ENCODE measurements at places on chromosomes 4 and X.
A peak's percentile ranks its signal among the peaks of the same experiment; 100 is the strongest.

DNA sequence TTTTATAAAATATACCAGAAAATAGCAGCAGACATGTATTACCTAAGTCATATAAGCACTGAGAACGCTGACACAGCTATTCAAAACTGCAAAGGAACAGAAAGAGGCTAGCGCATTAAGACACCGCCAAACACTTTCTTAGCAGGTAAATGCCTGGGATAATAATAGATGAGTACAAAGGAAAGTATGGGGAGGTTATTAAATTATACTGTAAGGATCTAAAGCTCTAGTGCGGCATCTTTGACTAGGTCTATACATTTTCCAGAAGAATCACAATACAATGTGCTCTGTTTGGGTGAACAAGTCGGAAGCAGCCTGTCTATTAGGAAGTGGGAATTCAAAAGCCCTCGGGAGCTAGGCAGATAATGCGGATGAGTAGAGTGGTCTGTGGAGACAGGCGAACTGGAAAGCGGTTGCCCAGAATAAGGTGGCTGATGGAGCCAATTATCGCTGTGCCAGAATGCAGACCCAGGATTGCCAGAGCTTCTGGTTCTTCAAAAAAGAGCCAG lies 443.6 kb upstream of the TENM3 start:
- no peak for DNase-seq

- peak; percentile 36 for DNase-seq
These were observed 9.6 kb upstream of the TMA16 start for GRCh38 chr4:163484906-163485305.

- DNase-seq: no peak
These were observed 47.5 kb downstream of the RAPGEF2 start for GRCh38 chr4:159150396-159150795.

- DNase-seq: no peak
These were observed 73.9 kb downstream of the HDAC8 start for GRCh38 chrX:72498782-72499181.

- DNase-seq: no peak
These were observed 146.9 kb downstream of the STIM2 start for GRCh38 chr4:27007507-27007906.

- no peak for DNase-seq
These were observed 45.9 kb downstream of the WDFY3 start for GRCh38 chr4:84920617-84921016.

DNA sequence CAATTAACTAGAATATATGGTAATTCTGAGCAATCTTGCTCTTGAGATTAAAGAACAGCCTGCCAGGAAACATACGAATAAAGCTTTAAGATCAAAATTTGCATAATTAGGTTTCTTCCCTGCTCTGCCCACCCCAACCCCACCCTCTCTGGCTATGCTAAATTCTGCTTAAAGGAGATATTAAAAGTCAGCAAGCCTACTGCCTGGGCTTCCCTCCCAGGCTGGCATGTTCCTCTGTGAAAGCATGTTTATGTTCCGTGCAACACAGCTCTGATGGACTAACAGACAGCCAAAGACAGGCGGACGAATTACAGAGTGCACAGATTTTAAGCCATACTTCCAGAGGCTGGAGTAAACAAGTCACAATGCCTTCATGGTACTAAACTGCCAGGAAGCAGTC lies 28.4 kb downstream of the CD99L2 start:
- no peak for DNase-seq

- DNase-seq: no peak
These were observed 36.8 kb upstream of the SPANXN2 start for GRCh38 chrX:143757375-143757774.

GRCh38 chr4:114343015-114343414 lies 255.6 kb upstream of the UGT8 start:
- no peak for DNase-seq

DNA sequence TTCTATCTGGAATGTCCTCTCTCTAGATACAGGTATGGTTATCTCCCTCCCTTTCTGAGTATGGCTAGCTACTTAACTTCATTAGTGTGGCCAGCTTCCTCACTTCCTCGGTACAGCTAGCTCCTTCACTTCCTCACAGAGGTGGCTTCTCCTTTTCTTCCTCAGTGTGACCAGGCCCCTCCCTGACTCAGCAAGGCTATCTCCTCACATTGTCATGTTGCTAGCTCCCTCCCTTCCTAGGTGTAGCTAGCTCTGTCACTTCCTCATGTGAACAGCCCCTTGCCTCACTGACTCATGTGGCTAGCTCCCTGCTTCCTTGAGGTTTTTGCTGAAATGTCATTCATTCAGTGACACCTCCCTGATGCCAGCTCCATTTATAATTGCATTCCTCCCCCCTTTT lies 67.3 kb upstream of the DDIT4L start:
- no peak for DNase-seq

DNA sequence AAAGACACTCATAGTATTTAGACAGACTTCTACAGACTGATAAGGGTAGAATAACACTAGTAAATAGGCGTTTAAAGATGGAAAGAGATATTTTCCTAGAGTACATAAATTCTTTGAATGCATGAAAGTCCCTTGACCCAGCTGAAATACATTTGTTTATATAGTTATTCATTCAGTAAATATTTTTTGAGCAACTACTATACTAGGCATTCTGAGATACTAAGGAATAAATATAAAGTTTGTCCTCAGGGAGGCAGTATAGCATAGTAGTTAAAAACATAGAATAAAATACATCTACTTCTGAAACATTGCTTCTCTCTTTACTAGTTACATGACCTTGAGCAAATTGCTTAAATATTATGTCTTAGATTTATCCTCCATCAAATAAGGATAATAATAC lies 27.4 kb downstream of the HMGN5 start:
- DNase-seq: no peak

GRCh38 chr4:3462321-3462789 lies 751 bp upstream of the DOK7 start:
- no peak for DNase-seq

GRCh38 chrX:70470850-70471289 lies 26.2 kb downstream of the DLG3 start:
- no peak for DNase-seq

- DNase-seq: no peak
These were observed 6.7 kb upstream of the RUFY3 start for GRCh38 chr4:70715097-70715496.

GRCh38 chr4:165635951-165636350 lies 237.1 kb upstream of the TLL1 start:
- DNase-seq: no peak

GRCh38 chrX:20421275-20421674 lies 154.6 kb upstream of the RPS6KA3 start:
- DNase-seq: no peak

DNA sequence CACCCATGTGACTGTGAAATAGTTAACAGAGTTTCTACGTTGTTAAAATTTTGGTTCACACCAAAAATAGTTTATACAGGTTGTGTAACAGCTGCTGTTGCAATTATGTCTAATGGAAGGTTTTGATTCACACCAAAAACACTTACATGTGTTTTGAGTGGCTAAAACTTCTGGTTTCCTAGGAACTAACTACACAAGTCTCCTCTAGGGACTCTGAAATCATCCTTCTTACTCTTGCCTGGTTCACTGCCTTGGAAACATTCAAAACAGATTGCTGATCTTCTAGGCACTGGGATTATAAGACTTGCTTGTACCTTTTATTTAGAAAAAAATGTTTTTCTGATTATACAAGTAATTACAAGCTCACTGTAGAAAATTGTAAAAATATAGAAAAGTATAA lies 14.9 kb upstream of the MORC4 start:
- no peak for DNase-seq

DNA sequence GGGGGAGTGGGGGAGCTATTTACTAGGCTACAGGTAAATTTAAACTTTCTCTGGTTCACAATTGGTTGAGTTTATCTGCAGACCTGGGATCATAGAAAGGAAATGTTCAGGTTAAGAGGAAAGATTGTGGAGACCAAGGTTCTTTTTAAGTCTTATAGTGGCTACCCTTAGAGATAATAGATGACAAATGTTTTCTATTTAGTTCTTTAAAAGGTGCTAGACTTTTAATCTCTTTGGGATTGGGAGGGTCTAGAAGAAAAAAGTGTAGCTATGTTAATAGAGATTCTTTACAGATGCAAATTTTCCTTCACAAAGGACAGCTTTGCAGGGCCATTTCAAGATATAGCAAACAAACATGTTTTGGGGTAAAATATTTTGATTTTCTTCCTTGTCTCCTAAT lies 76.0 kb downstream of the TEX13C start:
- DNase-seq: no peak

GRCh38 chrX:55011294-55011693 lies 11.1 kb downstream of the APEX2 start:
- DNase-seq: no peak

DNA sequence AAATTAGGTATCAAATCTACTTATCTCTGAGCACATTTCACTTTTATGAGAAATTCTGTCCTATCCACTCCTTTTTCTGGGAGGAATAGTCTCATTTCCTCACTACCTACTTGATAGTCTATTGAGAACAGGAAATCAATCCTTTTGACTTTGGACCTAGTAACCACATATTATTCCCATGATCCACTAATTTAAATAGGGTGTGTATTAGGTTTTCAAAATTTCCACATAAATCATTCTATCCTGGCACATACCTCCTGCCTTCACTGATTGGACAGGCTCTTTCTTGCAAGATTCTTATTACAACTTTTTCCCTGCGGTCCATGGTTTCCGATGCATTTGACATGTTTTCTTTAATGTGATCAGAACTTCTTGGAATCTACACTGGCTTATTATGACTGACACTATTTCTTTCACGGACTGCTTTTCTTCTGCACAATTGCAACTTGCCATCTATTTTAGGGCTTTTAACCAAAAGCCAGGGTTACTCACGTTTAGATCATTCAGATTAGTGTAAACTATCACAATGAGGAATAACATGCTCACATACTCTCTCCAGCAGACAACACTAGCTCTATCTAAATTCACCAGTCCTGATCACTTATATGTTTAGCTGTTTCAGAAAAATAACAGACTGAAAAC lies 419.9 kb upstream of the SLIT2 start:
- no peak for DNase-seq

GRCh38 chr4:39446842-39447573 lies 11.7 kb downstream of the RPL9 start:
- DNase-seq: no peak

- DNase-seq: no peak
These were observed 13.6 kb upstream of the TXK start for GRCh38 chr4:48147621-48148020.

DNA sequence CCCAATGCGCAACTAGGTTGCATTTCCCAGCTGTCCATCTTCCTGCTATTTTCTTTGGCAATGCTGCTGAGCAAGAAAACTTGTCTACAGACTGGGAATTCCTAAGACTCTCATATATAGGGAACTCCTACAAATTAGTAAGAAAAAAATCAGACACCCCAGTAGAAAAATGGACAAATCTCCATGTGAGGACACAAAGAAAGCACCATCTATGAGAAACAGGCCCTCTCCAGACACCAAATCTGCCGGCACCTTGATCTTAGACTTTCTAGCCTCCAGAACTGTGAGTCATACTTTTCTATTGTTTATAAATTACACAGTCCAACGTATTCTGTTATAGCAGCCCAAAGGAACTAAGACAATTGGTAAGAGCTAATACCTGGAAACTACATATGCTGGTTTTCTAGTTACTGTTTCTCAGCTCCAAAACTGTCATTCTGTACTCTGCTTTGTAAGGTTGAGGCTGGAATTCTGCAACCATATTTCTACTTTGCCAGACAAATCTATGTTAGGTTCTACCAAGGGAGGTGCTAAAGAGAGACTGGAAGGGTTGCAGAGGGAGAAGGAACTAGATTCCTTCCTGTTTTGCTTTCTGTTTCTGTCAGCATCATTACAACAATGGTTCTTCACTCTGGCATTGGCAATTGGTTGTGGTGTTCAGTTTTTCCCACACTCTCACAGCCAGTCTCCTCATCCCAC lies 35.7 kb upstream of the FAM241A start:
- DNase-seq: no peak

- DNase-seq: no peak
These were observed 61.6 kb upstream of the GPR174 start for GRCh38 chrX:79082899-79083298.

DNA sequence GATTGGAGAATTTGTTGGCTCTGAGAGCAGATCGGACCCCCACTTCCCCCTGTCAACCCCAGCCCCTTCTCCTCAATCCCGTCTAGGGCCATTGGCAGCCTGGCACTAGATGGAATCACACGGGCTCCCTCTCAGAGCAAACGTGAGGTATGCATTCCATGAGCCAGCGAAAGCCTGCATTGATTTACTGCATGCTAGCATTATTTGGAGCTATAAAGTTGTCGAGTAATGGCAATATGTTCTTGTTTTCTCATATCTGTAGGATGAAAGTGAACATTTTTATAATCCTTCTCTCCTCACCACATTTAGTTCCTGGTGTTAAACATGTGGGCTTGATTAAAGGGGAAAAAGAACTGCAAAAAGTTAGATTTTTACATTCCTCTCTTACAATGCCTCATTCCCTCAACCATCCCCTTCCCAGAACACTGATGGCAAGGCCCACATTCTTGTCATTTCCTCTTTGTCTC lies 159.2 kb downstream of the SPRY1 start:
- no peak for DNase-seq

GRCh38 chrX:50081282-50081889 lies 119.4 kb downstream of the AKAP4 start:
- DNase-seq: no peak

DNA sequence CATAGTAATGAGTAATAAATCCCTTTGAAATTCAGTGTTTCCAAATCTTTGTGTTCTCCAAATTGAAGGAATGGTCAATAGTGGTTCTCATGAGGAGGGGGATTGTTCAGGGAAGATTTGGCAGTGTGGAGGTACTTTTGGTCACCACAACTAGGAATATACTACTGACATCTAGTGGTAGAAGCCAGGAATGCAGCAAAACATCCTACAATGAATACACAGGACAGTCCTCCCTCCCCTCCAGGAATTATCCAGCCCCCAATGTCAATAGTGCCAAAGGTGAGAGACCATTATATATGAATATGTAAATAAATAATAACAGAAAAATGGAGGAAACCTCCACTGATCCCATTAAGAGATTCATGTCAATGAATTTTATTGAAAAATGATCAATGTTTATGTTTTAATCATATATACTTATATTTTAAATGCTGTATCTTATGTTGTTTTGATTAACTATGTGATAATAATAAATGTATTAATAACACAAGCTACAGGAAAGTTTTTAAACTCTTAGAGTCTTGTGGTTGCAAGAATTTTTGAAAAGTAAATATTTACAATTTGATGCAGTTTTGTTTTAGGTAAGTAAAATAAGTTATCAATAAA lies 14.4 kb upstream of the FAM9A start:
- DNase-seq: no peak

DNA sequence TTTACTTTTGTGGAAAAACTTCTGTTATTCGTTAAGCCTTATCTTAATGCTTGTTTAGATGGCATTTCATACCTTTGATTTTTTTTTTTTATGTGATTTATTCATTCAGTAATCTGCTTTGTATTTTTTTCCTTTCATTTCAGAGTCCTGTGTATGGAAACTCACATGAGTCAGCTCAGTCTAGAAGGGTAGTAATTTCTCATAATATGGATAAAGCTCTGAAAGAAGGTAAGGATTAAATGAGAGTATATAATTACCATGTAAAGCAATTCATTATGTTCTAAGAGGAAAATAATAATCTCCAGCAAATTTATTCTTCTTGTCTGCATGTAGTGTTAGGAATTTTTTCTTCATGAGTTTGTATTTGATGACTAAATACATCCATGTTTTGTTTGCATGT lies 37.8 kb downstream of the SNX25 start:
- DNase-seq: no peak
